ENCODE measurements at places on chromosomes 2 and 18. TPM values are rescaled to one million over a fixed set of nuclear protein-coding genes. Genes with fewer than 3 reads are reported as not detected.

DNA sequence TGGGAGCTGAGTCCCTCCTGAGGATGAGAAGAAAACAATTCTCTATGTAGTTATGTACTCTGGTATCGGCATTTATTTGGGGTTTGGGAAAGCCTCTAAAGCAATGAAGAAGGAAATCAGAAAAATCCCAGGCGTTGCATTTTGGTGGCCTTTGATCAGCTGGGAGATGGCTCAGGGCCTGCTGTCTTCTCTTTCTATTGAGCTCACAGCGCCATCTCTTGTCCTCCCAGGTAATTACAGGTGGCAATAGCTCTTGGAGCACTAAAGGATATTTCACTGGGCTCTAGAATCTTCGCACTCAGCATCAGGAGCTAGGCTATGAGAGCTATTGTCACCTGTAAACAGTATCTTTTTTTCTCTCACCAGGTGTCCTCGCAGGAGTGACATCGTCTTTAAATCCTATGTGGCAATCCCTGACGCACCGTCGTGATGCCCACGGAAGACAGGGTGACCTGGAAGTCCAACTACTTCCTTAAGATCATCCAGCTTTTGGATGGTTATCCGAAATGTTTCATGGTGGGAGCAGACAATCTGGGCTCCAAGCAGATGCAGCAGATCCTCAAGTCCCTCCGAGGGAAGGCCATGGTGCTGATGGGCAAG, 76.1 kb upstream of the PMAIP1 start:
- H3K4me3 ChIP-seq, result no peak overlapping the region
- H3K27ac ChIP-seq, result peak overlapping the region; percentile 6
- no peaks in the 10 kb centered on the region for H3K36me3 ChIP-seq
- DNase-seq, result peak; percentile 89

DNAJC5G gene
- total RNA-seq, result not detected

DNA sequence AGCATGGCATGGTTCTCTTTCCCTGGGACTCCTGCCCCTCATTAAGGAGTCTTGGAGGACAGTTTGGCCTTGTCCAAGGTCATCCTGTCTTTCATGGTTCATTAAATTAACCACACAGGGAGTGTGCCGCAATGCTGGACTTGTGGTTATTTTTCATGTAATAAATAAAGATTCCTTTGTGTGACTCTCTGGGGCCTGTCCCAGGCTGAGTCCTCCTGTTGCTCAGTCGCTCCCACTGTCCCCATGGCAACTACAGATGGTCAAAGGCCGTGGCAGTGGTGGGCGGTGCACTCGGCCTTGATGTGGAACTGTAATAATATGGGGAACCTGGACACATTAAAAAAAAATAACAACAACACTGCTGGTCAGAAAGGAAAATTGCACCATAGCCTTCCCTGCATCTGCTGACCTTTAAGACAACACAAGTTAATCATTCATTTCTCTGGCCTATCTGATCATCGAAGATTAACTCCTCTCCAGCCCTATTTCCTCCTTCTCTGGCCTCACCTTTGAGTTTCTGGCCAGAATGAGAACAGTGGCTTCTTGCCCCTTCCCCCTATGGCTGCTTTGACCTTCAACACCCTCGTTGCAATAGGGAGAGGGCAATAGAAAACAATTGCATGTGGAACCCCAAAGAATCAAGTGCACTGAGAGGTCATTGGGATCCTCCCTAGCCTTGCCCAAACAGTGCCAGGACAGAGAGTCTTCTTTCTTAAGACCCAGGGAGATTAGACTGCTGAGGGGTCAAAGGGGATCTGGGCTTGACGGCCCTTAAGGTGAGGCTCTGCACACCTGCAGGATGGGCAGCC, 44.7 kb downstream of the PSD4 start:
- H3K27ac ChIP-seq, result peak overlapping the region; percentile 93
- H3K4me1 ChIP-seq, result peaks cover 64% of the 10 kb centered on the region
- H3K4me3 ChIP-seq, result no peak overlapping the region
- no peak for DNase-seq
- no peaks in the 10 kb centered on the region for H3K27me3 ChIP-seq

DNA sequence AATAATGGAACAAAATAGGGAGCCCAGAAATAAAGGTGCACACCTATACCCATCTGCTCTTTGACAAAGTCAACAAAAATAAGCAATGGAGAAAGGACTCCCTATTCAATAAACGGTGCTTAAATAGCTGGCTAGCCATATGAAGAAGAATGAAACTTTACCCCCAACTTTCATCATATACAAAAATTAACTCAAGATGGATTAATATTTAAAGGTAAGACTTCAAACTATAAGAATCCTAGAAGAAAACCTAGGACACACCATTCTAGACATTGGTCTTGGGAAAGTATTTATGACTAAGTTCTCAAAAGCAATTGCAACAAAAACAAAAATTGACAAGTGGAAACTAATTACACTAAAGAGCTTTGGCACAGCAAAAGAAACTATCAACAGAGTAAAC, 139.1 kb downstream of the DNAH7 start:
- peaks cover 22% of the 10 kb centered on the region for H3K27me3 ChIP-seq
- no peaks in the 10 kb centered on the region for H3K4me1 ChIP-seq
- no peak overlapping the region for H3K27ac ChIP-seq
- no peak for DNase-seq

- H3K36me3 ChIP-seq, result no peaks in the 10 kb centered on the region
- H3K27me3 ChIP-seq, result no peaks in the 10 kb centered on the region
- H3K4me3 ChIP-seq, result no peak overlapping the region
- H3K27ac ChIP-seq, result peak overlapping the region; percentile 89
Measured at GRCh38 chr18:29181151-29181901, 1004.4 kb upstream of the CDH2 start.

UGT1A5 gene
- not detected for total RNA-seq

GRCh38 chr2:199344012-199344411, 113.7 kb downstream of the SATB2 start:
- H3K27me3 ChIP-seq, result no peaks in the 10 kb centered on the region
- H3K4me3 ChIP-seq, result no peak overlapping the region
- DNase-seq, result no peak
- peaks cover 3% of the 10 kb centered on the region for H3K36me3 ChIP-seq
- no peak overlapping the region for H3K27ac ChIP-seq

- H3K36me3 ChIP-seq, result peaks cover 18% of the 10 kb centered on the region
- no peak overlapping the region for H3K4me3 ChIP-seq
- no peaks in the 10 kb centered on the region for H3K4me1 ChIP-seq
- no peak overlapping the region for H3K27ac ChIP-seq
- no peaks in the 10 kb centered on the region for H3K27me3 ChIP-seq
Measured at GRCh38 chr2:108870069-108870644, 83.6 kb downstream of the CCDC138 start.

NPPC gene
- not detected for total RNA-seq

DTNB gene
- total RNA-seq, result 19.6 TPM
